Activated T-cell treated with anti-CD3 and anti-CD28 coated beads for 24 hours (primary cell): ENCODE measurements at places on chromosomes 5 and 9.
A peak's percentile ranks its signal among the peaks of the same experiment; 100 is the strongest.

- no peak for DNase-seq
These were observed 191.0 kb downstream of the TARS1 start for GRCh38 chr5:33631786-33632185.

DNA sequence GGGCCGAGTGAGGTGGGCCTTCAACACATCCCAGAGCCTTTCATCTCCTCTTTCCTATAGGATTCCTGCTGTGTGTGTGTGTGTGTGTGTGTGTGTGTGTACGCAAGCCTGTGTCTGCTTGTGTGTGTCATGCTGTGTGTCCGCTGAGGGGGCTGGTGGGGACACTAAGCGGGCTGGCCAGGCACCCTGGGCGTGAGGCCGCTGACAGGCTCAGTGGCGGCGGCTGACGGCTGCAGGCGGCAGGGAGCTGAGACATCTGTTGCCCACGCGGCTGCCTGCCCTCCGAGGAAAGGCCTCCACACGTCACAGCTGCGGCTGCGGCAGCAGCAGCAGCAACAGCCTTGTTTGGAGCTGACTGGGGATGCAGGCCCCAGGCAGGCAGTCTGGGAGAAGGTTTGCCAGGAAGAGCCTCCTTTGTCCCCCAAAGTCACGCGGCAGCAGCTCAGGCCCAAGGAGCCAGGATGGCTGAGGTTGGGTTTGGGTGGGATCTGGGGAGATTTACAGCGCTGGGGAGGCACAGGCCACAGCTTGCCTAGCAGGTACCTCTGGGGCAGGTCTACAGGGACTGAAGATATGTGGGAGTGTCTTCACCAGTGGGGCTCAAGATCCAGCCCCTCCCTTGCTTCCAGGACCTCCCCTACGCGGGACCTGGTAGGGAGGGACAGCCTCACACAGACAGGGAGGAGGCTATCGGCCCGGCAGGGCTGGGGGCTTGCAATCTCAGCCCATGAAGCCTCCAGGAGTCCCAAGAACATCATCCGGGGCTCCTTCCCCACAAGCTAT lies 1.8 kb downstream of the PDLIM4 start:
- DNase-seq, result no peak

DNA sequence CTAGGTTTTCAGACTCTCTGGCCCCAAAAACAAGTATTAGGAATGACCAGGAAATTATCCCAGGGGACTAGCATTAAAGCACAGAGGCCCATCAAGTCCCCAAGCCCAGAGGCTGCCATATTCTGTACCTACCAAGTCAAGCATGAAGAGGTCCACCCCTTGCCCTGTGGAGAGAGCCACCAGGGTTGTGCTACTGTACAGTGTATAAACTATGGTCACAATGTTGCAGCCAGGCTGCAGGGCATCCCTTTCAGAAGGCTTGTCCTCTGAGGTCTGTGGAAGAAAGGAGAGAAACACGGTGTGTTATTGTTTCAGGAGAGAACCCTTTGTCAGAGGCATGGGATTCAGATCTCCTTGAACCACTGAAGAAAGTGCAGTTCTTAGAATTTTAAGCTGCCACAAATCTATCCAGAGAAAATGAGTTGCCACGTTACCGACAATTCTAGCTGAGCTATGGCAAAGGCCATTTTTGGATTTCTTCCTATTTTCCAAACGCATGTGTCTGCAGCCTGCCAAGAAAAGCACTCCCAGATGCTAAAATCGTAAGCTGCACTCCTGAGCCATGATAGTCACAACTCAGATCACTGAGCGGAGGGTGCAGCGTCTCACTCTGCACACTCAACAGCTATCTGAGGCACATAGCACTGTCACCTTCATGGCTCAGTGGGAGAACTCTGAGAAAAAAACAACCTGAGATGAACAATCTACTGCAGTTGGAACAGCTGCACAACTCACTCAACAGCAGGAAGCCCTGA lies 45.5 kb upstream of the SPATA31E1 start:
- no peak for DNase-seq

GRCh38 chr5:165188556-165189175 lies 1683.2 kb downstream of the MAT2B start:
- no peak for DNase-seq

GRCh38 chr5:83265318-83265717 lies 188.0 kb downstream of the XRCC4 start:
- DNase-seq, result no peak

GRCh38 chr5:38994324-38994927 lies 79.8 kb downstream of the RICTOR start:
- no peak for DNase-seq

DNA sequence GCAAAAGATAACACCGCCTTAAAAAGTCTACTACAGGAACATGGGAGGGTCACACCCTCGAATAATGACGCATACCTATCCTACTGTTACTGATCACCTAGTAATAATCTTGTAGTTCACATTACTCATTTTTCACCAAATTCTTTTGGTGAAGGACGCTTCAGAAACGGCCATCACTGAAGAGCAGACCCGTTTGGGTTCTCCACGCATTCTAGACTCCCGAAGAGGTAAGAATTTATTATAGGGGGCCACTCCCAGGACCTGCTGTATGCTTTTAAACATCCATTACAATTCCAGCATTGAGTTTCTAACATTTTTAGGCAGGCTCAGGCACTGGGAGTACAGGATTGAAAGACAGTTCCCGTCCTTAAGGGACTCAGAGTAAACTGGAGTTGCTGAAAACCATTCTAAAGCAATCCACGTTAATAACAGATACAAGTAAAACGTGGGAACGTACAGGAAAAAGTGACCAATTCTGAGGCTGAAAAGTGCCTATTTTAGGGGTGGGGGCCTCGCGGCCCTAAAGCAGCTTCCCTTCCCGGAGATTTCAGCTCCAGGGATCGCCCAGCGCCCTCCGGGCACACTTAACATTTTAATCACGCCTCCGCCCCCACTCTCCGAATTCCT lies at the start of gene FER:
TSS of gene FER (plus strand) at position 124 of the 627 bp plus-strand sequence. CDS start 50,286 bp downstream, outside the sequence.
- DNase-seq, result peak; percentile 32
